T-helper 2 cell treated with Interferon-gamma antibody and Interleukin-4, amounts not matched to agents 100 ng/mL and 5 ng/mL, for 36 hours (primary cell): ENCODE measurements at places on chromosomes 5 and 9. TPM values are rescaled to one million over a fixed set of nuclear protein-coding genes. Genes with fewer than 3 reads are reported as not detected.

Gene GLDC
- 0.27 and 0.34 TPM in 2 replicates for total RNA-seq

Gene EQTN
- total RNA-seq, result not detected in 2 replicates

Gene CDHR2
- 1.1 and 1.7 TPM in 2 replicates for total RNA-seq

Gene SLC44A1
- total RNA-seq, result 4.2 and 5.3 TPM in 2 replicates

Gene IFNA13
- not detected in 2 replicates for total RNA-seq

Gene ABLIM3
- total RNA-seq, result not detected in 2 replicates

Gene GADD45G
- 8.8 and 10.9 TPM in 2 replicates for total RNA-seq

Gene PCDHA3
- not detected in 2 replicates for total RNA-seq

Gene ACTBL2
- not detected in 2 replicates for total RNA-seq

Gene VPS13A
- total RNA-seq, result 47.6 and 47.9 TPM in 2 replicates

Gene PTGDS
- total RNA-seq, result 6.5 and 6.7 TPM in 2 replicates

Gene RLN1
- total RNA-seq, result 0.73 and 1.5 TPM in 2 replicates

Gene OR2S2
- not detected in 2 replicates for total RNA-seq

Gene TMED7
- 45.1 and 47.8 TPM in 2 replicates for total RNA-seq

Gene OBP2B
- total RNA-seq, result not detected in 2 replicates

Gene RASGRF2
- total RNA-seq, result 7.9 and 9.3 TPM in 2 replicates
